ENCODE measurements at places on chromosomes 11 and 22.

GRCh38 chr22:38141217-38141973, 30.9 kb upstream of the BAIAP2L2 start:
- H3K36me3 ChIP-seq, result peaks cover 3% of the 10 kb centered on the region
- H3K27me3 ChIP-seq, result no peaks in the 10 kb centered on the region
- H3K4me1 ChIP-seq, result peaks cover 2% of the 10 kb centered on the region

DNA sequence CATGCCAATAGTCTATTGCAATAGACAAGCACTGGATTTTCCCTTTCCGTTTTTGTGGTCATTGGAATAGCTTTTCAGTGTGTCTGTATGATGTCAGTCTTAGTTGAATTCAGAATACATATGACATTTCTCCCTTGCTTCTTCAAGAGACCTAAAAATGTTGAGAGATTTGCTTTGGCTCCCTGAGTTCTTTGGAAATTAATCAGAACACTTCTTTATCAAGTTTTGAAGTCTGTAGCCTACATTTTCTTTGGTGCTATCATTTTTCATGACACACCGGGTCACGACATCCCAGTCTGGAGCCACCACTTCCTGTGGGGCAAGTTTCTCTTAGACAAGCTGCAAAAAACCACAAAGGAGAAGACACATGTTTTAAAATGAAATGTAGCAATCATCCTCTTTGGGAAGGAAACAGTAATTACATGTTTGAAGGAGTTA, 847.1 kb downstream of the OPCML start:
- DNase-seq, result no peak
- H3K27me3 ChIP-seq, result no peaks in the 10 kb centered on the region
- no peak overlapping the region for H3K27ac ChIP-seq
- H3K4me3 ChIP-seq, result no peak overlapping the region
- H3K36me3 ChIP-seq, result no peaks in the 10 kb centered on the region

DNA sequence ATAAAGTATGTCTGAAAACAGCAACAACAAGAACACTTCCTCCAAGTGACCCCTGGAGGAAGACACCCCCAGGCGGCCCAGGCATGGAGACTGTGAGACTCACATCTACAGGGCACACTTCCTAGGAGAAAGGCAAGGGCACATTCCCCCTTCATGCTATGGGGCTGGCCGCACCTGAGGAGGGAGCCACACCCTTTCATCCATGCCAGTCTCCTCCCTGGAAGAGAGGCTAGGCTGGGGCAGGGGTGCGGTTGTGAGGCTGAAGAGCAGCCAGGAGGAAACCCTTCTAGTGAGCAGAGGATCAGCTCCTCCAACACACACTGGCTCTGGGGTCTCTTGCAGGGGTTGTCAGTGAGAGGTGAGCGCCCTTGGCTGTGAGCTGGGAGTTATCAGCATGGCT, 678.8 kb downstream of the NTM start:
- H3K27me3 ChIP-seq, result no peaks in the 10 kb centered on the region
- H3K4me3 ChIP-seq, result no peak overlapping the region
- H3K4me1 ChIP-seq, result peaks cover 3% of the 10 kb centered on the region
- no peak overlapping the region for H3K27ac ChIP-seq
- H3K36me3 ChIP-seq, result no peaks in the 10 kb centered on the region

GRCh38 chr11:16110886-16111285, 245.5 kb downstream of the SOX6 start:
- no peaks in the 10 kb centered on the region for H3K36me3 ChIP-seq
- no peaks in the 10 kb centered on the region for H3K4me1 ChIP-seq
- H3K4me3 ChIP-seq, result no peak overlapping the region
- no peak overlapping the region for H3K27ac ChIP-seq

DNA sequence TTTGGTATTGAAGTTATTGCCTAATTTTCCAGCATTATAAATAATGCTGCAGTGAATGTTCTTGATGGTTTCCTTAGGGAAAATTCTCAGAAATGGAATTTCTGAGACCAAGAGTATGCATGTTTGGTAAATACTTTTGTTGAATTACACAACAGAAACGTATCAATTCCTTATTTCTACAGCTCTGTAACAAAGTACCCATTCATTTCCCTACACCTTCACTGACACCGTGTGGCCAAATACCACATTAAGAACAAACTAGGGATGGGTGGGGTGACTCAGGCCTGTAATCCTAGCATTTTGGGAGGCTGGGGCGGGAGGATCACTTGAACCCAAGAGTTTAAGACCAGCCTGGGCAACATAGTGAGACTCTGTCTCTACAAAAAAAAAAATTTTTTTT, 21.8 kb downstream of the MCAM start:
- DNase-seq, result no peak
- H3K4me1 ChIP-seq, result no peaks in the 10 kb centered on the region
- H3K27ac ChIP-seq, result no peak overlapping the region
- H3K27me3 ChIP-seq, result no peaks in the 10 kb centered on the region

- no peaks in the 10 kb centered on the region for H3K27me3 ChIP-seq
- no peak overlapping the region for H3K4me3 ChIP-seq
- H3K36me3 ChIP-seq, result no peaks in the 10 kb centered on the region
- no peak overlapping the region for H3K27ac ChIP-seq
Observed at GRCh38 chr11:19963697-19964387, 196.4 kb downstream of the DBX1 start.

GRCh38 chr11:94924612-94925011, 48.7 kb downstream of the CWC15 start:
- no peak overlapping the region for H3K27ac ChIP-seq
- no peaks in the 10 kb centered on the region for H3K36me3 ChIP-seq
- no peaks in the 10 kb centered on the region for H3K27me3 ChIP-seq
- no peaks in the 10 kb centered on the region for H3K4me1 ChIP-seq

DNA sequence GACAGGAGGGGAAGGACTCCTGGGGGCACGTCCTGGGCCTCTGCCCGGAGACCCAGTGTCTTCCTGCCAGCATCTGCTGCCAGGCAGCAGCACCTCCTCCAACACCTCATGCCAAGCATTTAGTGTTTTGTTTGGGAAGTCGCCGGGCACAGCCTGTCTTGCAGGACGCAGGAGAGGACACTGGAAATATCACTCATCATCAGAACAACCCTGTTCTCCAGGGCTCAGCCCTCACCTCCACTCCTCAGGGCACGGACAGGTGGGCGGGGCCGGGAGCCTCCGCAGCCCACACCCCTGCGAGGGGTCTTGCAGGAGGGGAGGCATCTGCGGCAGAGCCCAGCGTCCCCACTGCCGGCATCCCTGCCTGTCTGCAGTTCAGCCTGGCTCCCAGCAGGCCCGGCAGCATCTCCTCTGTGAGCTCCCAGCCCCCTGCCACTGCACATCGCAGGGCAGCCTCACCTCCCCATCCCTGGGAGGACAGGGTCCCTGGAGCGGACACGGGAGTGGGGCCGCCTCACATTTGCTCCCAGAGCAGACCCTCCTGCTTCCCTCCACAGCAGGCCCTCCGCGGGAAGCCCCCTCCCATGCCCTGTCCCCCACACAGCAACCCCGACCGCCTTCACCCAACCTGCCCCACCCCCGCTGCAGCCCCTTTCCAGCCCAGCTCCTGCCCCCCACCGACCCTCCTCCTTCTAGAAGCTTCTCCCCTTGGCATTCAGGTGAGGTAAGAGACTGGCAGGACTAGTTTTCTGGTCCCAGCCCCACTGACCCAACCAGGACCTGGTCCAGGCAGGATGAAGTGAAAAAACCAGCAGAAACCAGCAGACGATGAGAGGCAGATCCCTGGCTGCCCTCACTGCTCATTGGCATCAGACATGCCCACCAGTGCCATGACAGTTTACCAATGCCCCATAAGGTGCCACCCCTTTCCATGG, 72.7 kb downstream of the BRD1 start:
- no peak overlapping the region for H3K4me3 ChIP-seq
- no peak overlapping the region for H3K27ac ChIP-seq
- H3K36me3 ChIP-seq, result no peaks in the 10 kb centered on the region

DNA sequence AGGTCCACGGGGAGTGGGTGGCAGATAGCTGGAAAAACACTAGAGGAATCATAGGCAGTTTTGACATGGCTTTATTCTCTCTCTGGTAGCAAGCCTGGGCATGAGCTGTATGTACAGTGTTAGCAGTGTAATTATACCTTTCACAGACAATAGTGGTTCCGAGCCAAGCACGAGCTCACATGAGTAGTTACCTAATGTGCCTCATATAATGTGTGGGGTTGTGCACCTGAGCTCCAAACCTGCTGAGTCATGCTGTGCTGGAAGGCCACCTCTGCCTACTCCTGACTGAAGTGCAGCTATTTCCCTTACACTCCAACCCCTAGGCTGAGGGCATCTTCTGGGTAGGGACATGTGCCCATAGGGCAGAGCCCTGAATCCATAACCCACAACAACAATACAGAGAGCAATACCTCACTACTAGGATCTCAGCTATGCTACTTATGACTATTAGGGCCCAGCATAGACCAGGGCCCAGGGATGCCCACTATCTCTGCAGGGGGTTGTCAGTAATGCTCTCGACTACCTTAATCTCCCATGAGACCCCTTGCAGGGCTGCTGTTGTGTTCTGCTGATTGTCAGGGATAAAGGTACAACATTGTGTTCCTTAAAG, 432.1 kb downstream of the DYNC2H1 start:
- no peak overlapping the region for H3K4me3 ChIP-seq
- no peaks in the 10 kb centered on the region for H3K4me1 ChIP-seq
- H3K36me3 ChIP-seq, result no peaks in the 10 kb centered on the region

GRCh38 chr22:47171441-47172221, 409.2 kb downstream of the TBC1D22A start:
- no peaks in the 10 kb centered on the region for H3K4me1 ChIP-seq
- no peak overlapping the region for H3K27ac ChIP-seq
- H3K4me3 ChIP-seq, result no peak overlapping the region
- H3K36me3 ChIP-seq, result no peaks in the 10 kb centered on the region
- H3K27me3 ChIP-seq, result no peaks in the 10 kb centered on the region
- no peak for DNase-seq

- DNase-seq, result no peak
- H3K27me3 ChIP-seq, result no peaks in the 10 kb centered on the region
- H3K4me1 ChIP-seq, result no peaks in the 10 kb centered on the region
- H3K4me3 ChIP-seq, result no peak overlapping the region
- H3K27ac ChIP-seq, result no peak overlapping the region
Observed at GRCh38 chr11:86696451-86696850, 24.0 kb upstream of the ME3 start.

DNA sequence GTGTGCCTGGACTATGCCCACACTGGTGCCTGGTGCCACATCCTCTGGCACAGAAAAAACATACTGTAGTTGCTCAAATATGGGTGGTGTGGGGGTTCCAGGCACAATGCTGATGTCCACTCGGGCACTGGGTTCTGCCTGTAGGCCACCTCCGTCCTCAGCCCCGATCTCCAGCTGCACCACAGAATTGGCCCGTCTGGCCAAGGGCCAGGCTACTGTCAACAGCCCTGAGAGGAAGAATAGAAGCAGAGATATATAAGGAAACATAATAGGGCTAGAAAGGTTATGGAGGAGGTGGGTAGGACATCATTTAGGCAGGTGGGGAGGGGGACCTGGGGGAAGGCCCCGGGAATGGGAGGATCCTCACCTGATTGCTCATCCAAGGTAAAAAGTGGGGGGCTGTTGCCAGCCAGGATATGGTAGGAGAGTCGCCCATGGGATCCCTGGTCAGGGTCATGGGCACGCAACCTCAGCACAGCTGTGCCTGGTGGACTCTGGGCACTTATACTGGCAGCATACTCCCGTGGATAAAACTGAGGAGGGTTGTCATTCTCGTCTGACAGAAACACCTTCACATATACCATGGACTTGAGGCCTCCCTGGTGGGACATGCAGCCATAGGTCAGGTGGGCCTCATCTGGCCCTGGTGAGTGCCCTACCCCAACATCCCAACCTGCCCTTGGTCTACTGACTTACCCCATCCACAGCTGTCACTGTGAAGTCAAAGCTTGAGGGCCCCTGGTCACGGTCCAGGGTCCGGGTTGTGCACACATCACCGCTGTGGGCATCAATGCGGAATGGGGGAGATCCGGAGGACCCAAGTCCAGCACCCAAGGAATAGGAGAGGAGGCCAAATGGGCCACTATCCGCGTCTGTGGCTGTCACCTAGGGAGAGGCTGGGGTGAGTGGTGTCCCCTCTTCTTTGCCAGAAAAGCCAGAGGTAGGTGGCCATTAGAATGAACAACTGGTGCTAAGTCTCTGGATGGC, 14.5 kb upstream of the TPP1 start:
- peaks cover 16% of the 10 kb centered on the region for H3K27me3 ChIP-seq
- H3K4me1 ChIP-seq, result peaks cover 4% of the 10 kb centered on the region
- H3K36me3 ChIP-seq, result no peaks in the 10 kb centered on the region

- no peak for DNase-seq
- no peaks in the 10 kb centered on the region for H3K27me3 ChIP-seq
- H3K4me1 ChIP-seq, result no peaks in the 10 kb centered on the region
- H3K36me3 ChIP-seq, result no peaks in the 10 kb centered on the region
- H3K4me3 ChIP-seq, result no peak overlapping the region
- H3K27ac ChIP-seq, result no peak overlapping the region
Observed at GRCh38 chr11:16993495-16993894, 20.7 kb downstream of the PLEKHA7 start.

DNA sequence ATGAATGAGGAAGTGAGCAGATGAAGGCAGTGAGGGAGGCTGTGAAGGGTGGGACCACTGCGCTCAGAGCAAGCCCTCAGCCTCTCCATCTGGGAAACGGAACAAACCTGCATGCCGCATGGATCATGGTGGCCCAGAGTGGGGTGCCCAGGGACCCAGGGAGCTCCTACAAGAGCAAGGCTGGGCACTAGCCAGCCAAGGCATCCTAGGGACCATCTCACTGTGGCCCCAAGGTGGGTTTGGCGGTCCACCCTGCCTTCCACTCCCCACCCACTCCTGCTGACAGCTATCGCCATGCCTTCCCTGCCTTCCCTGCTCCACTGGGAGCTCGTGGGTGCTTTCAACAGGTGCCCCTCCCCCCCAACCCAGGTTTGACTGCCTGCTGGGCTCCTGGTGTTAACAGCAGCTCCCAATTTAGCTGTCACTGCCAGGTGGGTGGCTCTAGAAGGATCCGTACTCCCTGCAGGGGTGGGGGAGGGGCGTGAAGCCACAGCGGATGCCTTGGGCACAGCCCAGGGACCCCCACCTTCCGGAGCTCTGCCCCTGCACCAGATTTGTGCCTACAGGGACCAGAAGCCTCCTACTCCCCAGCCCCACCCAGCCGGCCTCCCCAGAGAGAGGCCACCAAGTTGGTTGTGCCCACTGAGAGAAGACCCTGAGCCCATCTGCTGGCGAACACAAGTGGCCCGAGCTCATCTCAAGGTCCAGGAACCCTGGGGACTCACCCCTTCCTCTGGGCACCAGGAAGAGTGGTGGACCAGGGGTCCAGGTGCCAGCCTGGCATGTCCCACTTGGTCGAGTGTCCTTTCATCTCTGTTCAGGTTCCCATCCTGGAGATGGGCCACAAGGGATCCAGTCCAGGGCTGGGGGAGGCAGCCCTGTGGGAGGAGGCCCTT, 29.7 kb upstream of the PRODH start:
- DNase-seq, result no peak
- no peaks in the 10 kb centered on the region for H3K36me3 ChIP-seq
- no peak overlapping the region for H3K27ac ChIP-seq
- no peak overlapping the region for H3K4me3 ChIP-seq
- no peaks in the 10 kb centered on the region for H3K4me1 ChIP-seq

DNA sequence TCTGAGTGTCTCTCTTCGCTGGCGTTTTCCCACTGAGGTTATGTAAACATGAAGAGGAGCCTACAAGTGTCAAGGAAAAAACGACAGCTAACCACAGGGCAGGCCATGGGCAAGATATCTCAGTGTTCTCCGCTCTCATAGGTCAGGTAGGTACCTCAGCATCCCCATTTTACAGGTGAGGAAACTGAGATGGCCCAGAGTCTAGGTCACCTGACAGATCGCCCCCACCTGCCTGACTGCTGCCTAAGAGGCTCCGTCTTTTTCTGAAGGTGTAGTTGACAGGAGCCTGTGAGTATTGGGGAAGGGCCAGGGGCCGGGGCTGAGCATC, 847 bp upstream of the NDUFA6 start:
- H3K36me3 ChIP-seq, result peaks cover 2% of the 10 kb centered on the region
- H3K4me3 ChIP-seq, result peak overlapping the region; percentile 26
- no peak for DNase-seq
- H3K4me1 ChIP-seq, result no peaks in the 10 kb centered on the region
